ENCODE measurements at places on chromosomes 4 and X. TPM values are rescaled to one million over a fixed set of nuclear protein-coding genes. Genes with fewer than 3 reads are reported as not detected.
A peak's percentile ranks its signal among the peaks of the same experiment; 100 is the strongest.

Gene UGT2B17
- not detected for total RNA-seq

GRCh38 chr4:140353786-140354185 lies 19.7 kb upstream of the SCOC start:
- H3K4me1 ChIP-seq = 0 out of 2 replicates have a peak, but pooled peaks cover 2% of the 10 kb centered on the region
- no peaks in the 10 kb centered on the region for H3K36me3 ChIP-seq
- H3K27ac ChIP-seq = no peak overlapping the region
- H3K27me3 ChIP-seq = no peaks in the 10 kb centered on the region
- no peak for DNase-seq

Gene CCDC110
- total RNA-seq = not detected

DNA sequence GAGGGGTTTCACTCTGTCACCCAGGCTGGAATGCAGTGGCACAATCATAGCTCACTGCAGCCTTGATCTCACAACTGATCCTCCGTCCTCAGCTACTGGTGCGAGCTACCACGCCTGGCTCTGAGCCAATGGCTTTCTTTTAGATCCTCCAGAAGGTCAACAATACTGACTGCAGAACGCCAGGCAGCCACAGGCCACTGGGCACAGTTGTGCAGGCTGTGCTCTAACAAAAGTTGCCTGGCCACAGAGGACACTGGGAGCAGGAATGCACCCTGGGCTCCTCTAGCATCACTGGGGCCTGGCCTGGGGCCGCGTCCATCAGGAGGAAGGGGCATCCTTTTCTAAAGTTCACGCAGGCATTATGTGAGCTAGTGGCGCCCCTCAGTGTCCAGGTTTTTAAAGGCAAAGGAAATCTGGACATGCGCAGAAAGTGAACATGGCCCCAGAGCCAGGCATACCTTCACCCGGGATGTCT lies 14.9 kb upstream of the PORCN start:
- no peak overlapping the region for H3K4me3 ChIP-seq
- no peaks in the 10 kb centered on the region for H3K4me1 ChIP-seq
- H3K36me3 ChIP-seq = no peaks in the 10 kb centered on the region
- no peak overlapping the region for H3K27ac ChIP-seq
- DNase-seq = peak; percentile 59

Gene PLP1
- not detected for total RNA-seq

DNA sequence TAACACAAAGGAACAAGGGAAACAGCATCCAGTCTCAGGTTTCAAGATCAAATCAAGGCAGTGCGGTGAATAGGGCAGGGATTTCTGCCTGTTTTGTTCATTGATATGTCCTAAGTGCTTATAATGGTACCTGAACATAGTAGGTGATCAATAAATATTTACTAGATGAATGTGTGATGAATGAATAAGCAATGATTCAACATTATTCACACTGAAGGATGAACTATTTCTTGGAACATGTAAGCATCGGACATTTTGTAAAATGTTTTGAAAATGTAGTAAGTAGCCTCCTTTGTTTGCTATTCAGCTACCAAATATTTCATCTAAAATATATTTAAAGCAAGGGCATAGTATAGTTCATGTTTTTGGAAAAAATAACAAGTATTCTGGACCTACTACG lies 67.8 kb downstream of the USP38 start:
- H3K4me3 ChIP-seq = no peak overlapping the region
- H3K27me3 ChIP-seq = no peaks in the 10 kb centered on the region
- no peaks in the 10 kb centered on the region for H3K4me1 ChIP-seq
- no peaks in the 10 kb centered on the region for H3K36me3 ChIP-seq
- no peak overlapping the region for H3K27ac ChIP-seq

GRCh38 chrX:106894978-106895452 lies 8.1 kb downstream of the RIPPLY1 start:
- H3K27ac ChIP-seq = no peak overlapping the region
- no peaks in the 10 kb centered on the region for H3K36me3 ChIP-seq
- H3K27me3 ChIP-seq = no peaks in the 10 kb centered on the region
- H3K4me3 ChIP-seq = no peak overlapping the region

DNA sequence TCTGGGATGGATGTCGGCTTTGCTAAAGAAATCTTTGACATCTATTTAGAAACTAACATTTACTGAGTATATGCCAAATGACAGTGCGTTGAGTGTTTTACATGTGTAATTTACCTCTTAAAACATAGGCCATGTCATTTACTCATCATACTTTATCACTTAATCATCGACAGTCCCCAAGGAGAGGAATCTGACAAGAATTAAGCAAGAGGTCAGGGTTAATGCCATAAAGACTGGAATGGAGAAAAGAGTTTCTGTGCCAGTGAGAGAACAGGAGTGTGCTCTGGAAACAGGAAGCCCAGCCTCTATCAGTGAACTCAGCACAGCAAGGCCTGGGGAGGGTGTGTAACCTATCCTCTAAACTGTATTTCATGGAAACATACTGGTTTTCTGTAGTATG lies 28.0 kb upstream of the AMOT start:
- no peak for DNase-seq
- H3K36me3 ChIP-seq = no peaks in the 10 kb centered on the region
- H3K27me3 ChIP-seq = no peaks in the 10 kb centered on the region
- no peak overlapping the region for H3K4me3 ChIP-seq

GRCh38 chr4:185019456-185020292 lies 1.4 kb downstream of the HELT start:
- H3K4me1 ChIP-seq = no peaks in the 10 kb centered on the region
- no peaks in the 10 kb centered on the region for H3K36me3 ChIP-seq
- no peak overlapping the region for H3K27ac ChIP-seq
- no peaks in the 10 kb centered on the region for H3K27me3 ChIP-seq
- DNase-seq = no peak
